Body of pancreas (tissue), 4 donors: ENCODE measurements at places on chromosomes 3 and 15.

GRCh38 chr15:27254055-27254454, 283.1 kb downstream of the GABRG3 start:
- no peaks in the 10 kb centered on the region for H3K27me3 ChIP-seq
- H3K36me3 ChIP-seq, result no peaks in the 10 kb centered on the region
- H3K27ac ChIP-seq, result no peak overlapping the region
- no peak for DNase-seq

DNA sequence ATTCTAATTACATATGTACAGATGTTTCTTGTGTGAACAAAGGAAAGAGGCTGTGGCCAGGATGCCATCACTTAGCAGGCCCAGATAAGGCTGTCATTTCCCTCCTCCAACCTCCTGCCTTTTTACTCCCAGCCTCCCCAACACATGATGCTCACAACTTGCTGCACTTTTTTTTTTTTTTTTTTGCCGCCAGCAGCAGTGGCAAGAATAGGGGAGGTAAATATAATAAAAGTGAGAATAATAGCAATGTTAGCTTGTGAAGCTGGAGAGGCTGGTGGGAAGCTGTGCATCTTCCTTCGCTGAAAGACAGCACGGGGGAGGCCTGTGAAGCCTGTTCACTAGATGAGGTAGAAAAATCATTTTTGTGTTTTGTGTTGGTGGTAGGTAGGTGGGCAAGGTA, 42.5 kb upstream of the MYO5C start:
- H3K4me1 ChIP-seq, result no peaks in the 10 kb centered on the region
- no peak overlapping the region for H3K27ac ChIP-seq
- H3K27me3 ChIP-seq, result no peaks in the 10 kb centered on the region

GRCh38 chr3:97613139-97613538, 151.4 kb upstream of the ARL6 start:
- no peaks in the 10 kb centered on the region for H3K36me3 ChIP-seq
- no peak for DNase-seq
- no peak overlapping the region for H3K27ac ChIP-seq
- no peaks in the 10 kb centered on the region for H3K4me1 ChIP-seq

GRCh38 chr15:59196416-59196815, 10.2 kb upstream of the LDHAL6B start:
- no peaks in the 10 kb centered on the region for H3K27me3 ChIP-seq
- no peak overlapping the region for H3K27ac ChIP-seq
- peaks cover 3% of the 10 kb centered on the region for H3K36me3 ChIP-seq
- DNase-seq, result no peak
- no peak overlapping the region for H3K4me3 ChIP-seq

GRCh38 chr3:150901793-150902192, 3.4 kb downstream of the MINDY4B start:
- DNase-seq, result no peak
- no peaks in the 10 kb centered on the region for H3K27me3 ChIP-seq
- H3K36me3 ChIP-seq, result no peaks in the 10 kb centered on the region
- no peak overlapping the region for H3K27ac ChIP-seq

- no peak overlapping the region for H3K27ac ChIP-seq
- H3K4me3 ChIP-seq, result no peak overlapping the region
- DNase-seq, result no peak
- H3K27me3 ChIP-seq, result no peaks in the 10 kb centered on the region
- peaks cover 7% of the 10 kb centered on the region for H3K4me1 ChIP-seq
- H3K36me3 ChIP-seq, result no peaks in the 10 kb centered on the region
Measured at GRCh38 chr15:53829471-53829870, 70.0 kb upstream of the WDR72 start.

DNA sequence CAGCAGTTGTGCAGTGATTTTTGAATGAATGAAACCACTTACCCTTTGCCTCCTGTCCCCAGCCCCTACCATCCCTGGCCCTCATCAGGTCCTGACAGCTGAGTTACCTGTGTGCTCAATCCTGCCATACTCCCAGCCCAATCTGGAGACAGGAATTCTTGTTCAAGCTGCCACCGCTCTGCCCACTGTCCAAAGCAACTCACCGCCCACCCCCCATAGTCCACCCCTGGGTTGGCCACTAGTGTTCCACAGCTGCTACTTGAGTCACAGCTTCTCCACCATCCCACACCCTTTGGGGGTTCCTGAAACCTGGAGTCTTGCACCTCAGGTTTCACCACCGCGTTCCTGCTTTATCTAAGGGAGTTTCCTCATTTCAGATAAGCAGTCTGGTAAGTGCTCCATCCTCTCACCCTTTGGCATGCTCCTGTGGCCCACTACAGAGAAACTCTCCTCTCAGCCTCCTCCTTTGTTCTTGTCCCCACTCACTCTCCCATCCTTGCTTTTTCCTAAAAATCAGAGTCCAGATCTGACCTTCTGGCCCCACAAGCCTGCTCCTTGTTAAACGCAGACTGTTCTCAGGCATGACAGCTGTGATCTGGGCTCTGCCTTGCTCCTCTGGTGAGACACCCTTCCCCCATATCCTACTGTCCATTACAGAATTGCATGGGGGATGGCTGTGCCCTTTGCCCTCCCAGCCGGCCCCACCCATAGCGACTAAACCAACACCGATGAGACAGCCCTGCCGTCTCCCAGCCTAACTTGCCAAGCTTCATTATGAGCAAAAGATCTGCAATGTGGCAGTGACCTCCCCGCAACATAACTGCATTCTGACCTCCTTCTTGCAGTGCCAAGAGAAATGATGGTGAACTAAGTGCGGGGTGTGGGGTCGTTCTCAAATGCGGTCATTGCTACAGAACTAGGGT, 50.0 kb downstream of the CYP19A1 start:
- no peaks in the 10 kb centered on the region for H3K27me3 ChIP-seq
- DNase-seq, result no peak
- H3K4me3 ChIP-seq, result no peak overlapping the region

DNA sequence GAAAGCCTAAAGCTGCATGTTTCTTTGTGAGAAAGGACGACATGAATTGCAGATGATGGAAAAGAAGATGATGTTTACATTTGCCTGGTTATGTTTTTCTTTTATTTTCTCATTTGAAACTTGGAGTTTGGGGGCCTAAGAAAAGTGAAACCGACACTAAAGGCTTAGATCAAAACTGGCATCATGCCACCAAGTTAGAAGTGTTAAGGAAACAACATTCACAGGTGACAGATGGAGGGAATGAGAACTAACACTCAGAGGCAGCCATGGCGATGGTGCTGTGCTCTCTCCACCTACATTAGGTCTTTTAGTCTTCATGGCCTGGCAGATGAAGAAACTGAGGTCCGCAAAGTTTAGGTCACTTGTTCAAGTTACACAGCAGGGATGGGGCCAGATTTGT, 923.6 kb downstream of the TUSC7 start:
- no peaks in the 10 kb centered on the region for H3K4me1 ChIP-seq
- H3K4me3 ChIP-seq, result no peak overlapping the region
- no peak overlapping the region for H3K27ac ChIP-seq
- no peak for DNase-seq
- no peaks in the 10 kb centered on the region for H3K36me3 ChIP-seq
- no peaks in the 10 kb centered on the region for H3K27me3 ChIP-seq

DNA sequence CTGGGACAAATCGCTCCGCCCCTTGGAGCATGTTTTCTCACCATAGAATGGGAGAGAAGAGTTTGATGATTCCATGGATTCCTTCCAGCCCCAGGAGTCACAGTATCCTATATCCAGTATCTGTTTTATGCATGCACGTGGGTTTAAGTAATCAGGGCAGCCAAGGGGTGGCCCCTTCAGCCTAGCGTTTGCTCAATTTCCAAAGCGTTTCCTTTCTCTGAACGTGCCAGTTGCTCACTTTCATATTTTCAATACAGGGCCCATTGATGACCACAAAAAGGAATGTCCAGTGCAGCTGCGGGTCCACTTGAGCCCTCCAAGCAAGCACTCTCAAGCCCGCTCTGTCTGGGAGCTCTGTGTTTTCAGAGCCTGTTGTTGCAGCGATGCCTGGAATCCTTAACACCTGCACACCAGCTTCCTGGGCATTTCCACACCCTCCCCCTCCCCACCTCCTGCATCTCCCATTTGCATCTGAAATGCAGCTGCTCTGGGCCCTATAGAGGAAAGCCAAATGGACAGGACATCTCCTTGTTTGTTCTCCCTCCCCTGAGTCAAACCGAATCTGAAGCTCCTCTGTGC, 164.3 kb upstream of the LPP start:
- H3K27me3 ChIP-seq, result no peaks in the 10 kb centered on the region
- no peak for DNase-seq
- no peak overlapping the region for H3K4me3 ChIP-seq

DNA sequence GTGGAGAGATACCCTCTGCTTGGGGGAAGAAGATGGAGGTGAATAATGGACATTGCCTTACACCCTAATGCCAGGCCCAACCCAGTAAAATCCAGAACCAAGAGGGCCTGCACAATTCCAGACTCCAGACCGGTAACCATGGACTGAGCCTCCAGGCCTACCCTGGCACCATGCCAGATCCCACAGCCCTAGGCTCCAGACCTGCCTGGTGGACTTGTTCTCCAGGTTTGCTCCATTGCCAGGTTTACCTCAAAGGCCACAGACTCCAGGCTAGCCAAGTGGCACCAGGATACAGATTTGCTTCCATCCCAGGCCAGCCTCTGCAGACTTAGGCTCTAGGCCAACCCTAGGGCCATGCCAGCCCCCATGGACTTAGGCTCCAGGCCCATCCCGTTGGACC, 14.0 kb downstream of the PLCH1 start:
- H3K36me3 ChIP-seq, result no peaks in the 10 kb centered on the region
- H3K27ac ChIP-seq, result no peak overlapping the region
- peaks cover 4% of the 10 kb centered on the region for H3K4me1 ChIP-seq
- H3K4me3 ChIP-seq, result no peak overlapping the region
- DNase-seq, result peak; percentile 21

DNA sequence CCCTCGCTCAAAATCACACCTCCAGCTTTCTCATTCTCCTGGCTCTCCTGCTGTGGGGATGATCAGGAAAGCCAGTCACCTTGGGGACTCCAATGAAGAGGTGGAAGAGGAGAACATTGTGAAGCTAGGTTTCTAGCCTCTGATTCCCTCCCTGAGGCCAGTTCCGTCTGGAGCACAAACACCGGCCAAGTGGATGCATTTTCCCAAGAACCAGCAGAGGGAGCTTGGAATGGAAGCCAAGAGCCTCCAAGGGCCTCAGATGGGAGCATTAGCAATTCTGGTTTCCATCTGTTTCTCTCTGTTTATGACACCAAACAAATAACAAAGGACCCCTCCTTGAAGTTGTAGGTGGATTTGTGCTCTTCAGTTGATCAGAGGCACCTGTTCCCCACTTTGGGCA, 40.6 kb upstream of the NMNAT3 start:
- no peaks in the 10 kb centered on the region for H3K4me1 ChIP-seq
- H3K36me3 ChIP-seq, result no peaks in the 10 kb centered on the region
- no peaks in the 10 kb centered on the region for H3K27me3 ChIP-seq
- DNase-seq, result peak; percentile 71

GRCh38 chr3:135134684-135135075, 339.6 kb downstream of the EPHB1 start:
- no peak for DNase-seq
- no peak overlapping the region for H3K27ac ChIP-seq
- no peak overlapping the region for H3K4me3 ChIP-seq
- no peaks in the 10 kb centered on the region for H3K36me3 ChIP-seq
- no peaks in the 10 kb centered on the region for H3K4me1 ChIP-seq

GRCh38 chr3:128307029-128307633, 153.8 kb downstream of the EEFSEC start:
- H3K27ac ChIP-seq, result no peak overlapping the region
- H3K4me1 ChIP-seq, result peaks cover 33% of the 10 kb centered on the region

DNA sequence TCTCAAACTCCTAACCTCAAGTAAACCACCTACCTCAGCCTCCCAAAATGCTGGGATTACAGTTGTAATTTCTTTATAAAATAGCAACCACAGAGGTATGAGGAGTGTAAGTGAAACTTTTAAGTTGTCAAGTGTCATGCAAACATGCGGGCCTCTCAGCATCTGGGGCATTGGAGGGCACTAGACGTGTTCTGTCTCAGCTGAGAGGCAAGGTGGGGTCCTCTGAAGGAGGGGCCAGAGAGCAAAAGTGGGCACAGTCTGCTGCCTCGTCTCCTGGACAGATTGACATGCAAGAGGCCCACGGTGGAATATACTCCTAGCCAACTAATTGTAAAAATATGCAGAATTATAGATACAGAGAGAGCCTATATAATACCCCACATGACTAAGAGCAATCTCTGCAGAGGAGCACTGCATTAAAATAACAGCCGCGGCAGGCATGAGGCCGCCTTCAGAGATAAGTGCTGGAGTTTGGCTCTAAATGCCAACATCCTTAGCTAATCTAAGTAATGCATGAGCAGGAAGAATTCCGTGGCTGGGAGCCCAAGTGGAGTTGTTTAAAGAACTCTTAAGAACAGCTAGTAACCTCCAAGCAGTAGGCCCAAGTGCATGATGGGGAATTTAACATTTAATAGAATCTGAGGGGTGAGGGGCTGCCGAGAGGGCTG, 87.8 kb upstream of the RNU6-1 start:
- peaks cover 21% of the 10 kb centered on the region for H3K4me1 ChIP-seq
- H3K27ac ChIP-seq, result no peak overlapping the region
- no peak overlapping the region for H3K4me3 ChIP-seq
- DNase-seq, result peak; percentile 85
- H3K36me3 ChIP-seq, result no peaks in the 10 kb centered on the region

DNA sequence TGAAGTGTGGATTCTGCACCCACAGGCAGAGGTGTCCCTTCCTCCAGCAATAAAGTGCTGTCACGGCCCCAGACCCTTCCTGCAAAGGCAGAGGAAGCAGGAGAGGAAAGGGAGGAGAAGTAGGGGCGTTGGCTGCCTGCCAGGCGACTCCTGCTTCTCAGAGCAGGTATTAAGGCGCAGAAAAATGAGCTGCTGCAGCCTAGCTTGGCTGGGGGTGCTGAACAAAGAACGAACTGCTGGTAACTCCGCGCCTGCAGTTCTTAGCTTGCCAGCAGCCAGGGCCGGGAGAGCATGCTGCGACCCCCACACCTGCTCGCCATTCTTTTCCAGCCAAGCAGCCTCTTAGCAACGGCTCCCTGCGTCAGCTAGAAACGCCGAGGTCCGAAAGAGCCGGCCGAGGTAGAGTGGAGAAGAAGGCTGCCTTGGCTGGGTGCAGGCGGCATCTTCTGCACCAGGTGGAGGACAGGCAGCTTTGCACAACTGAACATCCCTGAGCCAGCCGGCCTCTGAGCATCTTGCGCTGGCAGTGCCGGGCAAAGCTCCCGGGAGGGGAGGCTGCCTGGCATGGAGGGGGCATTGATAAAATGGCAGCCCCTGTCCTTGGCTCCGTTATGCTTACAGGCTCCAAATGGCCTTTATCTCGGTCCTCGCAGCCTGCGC, 296.0 kb downstream of the MEX3B start:
- no peak overlapping the region for H3K4me3 ChIP-seq
- H3K36me3 ChIP-seq, result no peaks in the 10 kb centered on the region
- no peaks in the 10 kb centered on the region for H3K27me3 ChIP-seq
- H3K4me1 ChIP-seq, result no peaks in the 10 kb centered on the region
- peak; percentile 18 for DNase-seq

DNA sequence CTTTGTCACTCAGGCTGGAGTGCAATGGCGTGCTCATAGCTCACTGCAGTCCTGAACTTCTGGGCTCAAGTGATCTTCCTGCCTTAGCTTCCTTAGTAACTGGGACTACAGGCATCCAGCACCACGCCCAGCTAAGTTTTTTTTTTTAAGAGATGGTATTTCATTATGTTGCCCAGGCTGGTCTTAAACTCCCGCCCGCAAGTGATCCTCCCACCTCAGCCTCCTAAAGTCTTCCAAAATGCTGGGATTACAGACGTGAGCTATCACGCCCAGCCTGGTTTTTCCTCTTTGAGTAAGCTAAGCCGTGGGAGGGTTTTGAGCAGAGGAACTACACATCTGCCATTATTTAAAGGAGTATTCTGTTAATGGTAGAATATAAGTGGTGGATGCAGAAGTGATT, 7.4 kb upstream of the LRRFIP2 start:
- no peaks in the 10 kb centered on the region for H3K36me3 ChIP-seq
- H3K4me1 ChIP-seq, result peaks cover 12% of the 10 kb centered on the region
- DNase-seq, result no peak
- H3K27me3 ChIP-seq, result no peaks in the 10 kb centered on the region
- H3K27ac ChIP-seq, result no peak overlapping the region
